ENCODE measurements at places on chromosomes 4 and X.
A peak's percentile ranks its signal among the peaks of the same experiment; 100 is the strongest.

GRCh38 chr4:81627590-81627989, 155.9 kb upstream of the RASGEF1B start:
- DNase-seq = no peak

DNA sequence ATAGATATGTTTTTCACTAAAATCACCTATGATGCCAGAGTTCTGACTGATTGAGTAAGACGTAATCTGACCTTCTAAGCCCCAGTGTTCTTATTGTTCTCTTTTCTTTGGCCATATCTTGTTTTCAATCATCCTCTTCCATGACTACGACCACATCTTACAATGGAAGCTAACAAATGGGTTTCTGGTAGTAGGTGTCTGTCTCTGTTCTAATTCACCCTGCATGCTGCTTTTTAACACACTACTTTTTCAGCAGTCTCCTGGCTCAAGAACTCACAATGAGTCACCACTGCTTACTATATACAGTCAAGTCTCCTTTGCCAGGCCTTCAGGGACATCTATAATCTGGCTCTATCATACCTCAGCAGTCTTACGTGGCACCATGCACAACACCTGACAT, 146.1 kb downstream of the NEXMIF start:
- no peak for DNase-seq

- DNase-seq = no peak
Observed at GRCh38 chr4:182242787-182243186, 415 bp upstream of the TENM3 start.

DNA sequence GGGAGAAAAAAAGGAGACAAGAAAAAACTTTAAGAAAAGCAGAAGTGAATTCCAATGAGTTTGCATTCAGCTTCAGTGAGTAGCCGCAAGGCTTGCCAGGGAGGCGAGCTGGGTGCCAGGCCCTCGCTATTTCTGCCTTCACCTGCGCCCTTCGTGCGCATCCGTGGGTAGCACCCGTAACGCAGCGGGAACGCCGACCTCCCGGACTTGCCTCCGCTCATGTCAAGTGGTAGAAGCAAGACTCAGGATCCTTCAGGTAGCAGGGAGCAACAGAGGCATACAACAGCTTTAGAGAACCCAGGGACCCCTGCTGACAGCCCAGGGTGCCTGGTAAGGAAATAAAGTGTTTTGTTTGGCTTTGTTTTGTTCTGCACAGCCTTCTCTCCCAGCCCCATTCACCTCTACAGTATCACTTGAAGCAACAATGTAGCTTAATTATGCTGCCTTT, 140.0 kb upstream of the BCOR start:
- DNase-seq = no peak

DNA sequence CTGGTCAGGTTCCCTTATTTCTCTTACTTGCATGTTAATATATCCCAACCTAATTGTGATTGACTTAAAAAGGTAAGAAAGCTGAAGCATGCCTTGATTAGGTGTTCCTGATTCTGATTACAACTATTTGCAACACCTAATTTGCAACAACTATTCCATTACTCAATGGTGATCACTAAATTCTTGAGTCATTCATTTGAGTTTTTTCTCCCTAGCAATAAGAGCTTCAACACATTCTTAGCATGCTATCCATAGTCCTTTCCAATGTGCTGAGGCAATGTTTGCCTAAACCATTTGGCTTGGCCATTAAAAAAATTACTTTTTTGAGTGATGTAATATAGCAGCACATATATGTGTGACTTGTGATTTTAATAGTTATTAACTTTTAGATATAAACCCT, 851.4 kb downstream of the TRAM1L1 start:
- DNase-seq = no peak

GRCh38 chrX:1595711-1596060, 4.3 kb downstream of the AKAP17A start:
- DNase-seq = no peak

GRCh38 chr4:79330720-79331119, 4.9 kb upstream of the NAA11 start:
- DNase-seq = no peak

DNA sequence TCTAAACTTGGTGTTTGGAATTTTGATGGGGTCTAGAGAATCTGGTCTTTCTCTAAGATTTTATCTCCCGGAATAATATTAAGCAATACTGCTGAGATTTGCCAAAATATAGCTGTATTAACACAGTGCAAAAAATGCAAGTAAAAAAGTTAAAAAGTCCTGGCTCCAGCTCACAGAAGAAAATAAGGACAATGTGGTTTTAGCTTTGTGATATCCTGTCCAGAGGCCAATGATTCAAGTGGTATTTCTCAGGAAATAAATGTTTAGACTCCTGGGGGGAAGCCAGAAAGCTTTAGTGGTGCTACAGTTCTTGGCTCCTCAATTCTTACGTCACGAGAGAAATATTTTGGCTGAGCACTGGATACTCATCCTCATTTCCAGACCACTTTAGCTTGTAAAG, 40.9 kb upstream of the IL13RA2 start:
- DNase-seq = peak; percentile 89

DNA sequence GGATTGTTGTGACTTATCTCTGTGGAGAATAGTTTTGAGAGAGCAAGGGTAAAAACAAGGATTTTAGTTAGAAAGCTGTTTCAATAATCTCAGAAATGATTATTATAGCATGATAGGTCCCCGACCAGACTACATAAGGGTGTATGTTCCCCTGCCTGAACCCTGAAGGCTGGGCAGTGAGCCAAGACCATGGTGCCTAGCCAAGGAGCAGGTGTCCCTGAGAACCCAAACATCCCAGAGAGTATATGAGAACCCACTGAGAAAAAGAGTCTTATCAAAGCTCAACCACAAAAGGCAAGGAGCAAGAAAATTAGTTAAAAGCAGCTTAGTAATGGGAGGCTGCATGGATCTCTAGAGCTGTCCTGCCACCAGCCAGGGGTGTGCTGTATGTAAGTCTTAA, 94.9 kb upstream of the UNC5C start:
- DNase-seq = no peak

- peak; percentile 4 for DNase-seq
Observed at GRCh38 chr4:101604976-101605375, 185.6 kb upstream of the BANK1 start.

DNA sequence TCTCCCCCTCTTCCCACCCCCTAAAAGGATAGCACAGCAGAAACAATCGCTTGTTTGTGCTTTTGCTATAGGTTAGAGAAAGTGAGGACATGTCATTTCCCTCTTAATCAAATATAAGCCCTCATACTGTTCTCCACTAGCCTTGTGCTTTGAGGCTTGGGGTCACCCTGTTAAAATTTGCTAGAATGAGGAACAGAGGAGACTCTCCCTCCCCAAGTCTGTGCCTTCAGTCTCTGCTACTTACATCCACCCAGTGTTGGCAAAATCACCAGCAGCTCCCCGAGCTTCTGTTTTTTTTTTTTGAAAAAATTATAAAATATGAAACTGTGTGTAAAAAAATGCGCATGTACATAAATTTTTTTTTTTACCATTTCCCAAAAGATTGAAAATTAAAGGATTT, 19.3 kb downstream of the KLF3 start:
- DNase-seq = no peak

DNA sequence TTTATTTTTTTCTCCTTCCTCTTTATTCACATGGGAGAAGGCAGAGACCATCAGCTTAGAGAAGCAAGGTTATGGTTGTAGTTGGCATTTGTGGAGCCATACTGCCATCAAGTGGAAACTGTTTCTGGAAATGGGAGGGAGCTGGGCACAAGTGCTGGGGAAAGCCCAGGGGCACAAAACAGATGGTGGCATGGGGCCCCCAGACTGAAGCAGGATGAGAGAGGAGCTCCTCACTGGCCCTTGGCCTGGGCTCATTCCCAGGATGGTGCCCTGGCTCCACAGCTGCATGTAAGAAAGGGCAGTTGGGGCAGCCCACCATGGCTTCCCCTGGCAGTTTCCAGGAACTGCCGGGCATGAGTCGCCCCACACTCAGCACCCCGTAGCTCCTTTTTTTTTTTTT, 59.2 kb downstream of the NBDY start:
- no peak for DNase-seq

- DNase-seq = no peak
Observed at GRCh38 chr4:168723569-168723968, 226.7 kb downstream of the PALLD start.

DNA sequence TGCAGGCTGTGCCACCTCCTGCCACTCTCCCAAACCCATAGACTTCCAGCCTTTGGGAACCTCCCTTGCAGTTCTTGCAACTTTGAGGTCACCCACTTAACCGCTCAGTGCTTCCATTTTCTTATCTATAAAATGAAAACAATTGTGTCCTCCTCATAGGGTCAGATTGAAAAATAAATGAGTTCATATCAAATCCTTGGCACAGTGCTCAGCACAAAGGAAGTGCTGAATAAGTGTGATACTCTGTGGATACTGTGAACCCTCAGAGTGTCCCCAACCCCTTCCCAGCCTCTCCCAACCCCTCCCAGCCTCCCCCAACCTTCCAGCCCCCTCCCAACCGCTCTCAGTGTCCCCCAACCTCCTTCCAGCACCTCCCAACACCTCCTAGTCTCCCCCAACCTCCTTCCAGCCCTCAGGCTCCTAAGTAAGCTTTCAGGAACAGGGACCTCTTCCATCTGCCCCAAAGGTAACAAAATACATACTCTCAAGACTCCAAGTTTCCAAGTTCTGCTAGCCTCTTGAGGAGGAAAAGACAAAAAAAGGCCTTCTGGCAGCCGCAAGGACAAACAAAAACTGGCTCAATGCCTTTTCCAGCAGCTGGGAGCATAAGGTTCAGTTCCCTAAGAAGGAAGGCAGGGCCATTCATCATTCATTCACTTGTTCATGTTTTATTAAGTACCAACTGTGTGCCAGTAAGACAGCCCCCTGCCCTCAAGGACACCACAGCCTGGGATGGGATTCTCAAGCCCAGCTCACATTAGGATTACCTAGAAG, 46.1 kb upstream of the LGI2 start:
- DNase-seq = no peak

DNA sequence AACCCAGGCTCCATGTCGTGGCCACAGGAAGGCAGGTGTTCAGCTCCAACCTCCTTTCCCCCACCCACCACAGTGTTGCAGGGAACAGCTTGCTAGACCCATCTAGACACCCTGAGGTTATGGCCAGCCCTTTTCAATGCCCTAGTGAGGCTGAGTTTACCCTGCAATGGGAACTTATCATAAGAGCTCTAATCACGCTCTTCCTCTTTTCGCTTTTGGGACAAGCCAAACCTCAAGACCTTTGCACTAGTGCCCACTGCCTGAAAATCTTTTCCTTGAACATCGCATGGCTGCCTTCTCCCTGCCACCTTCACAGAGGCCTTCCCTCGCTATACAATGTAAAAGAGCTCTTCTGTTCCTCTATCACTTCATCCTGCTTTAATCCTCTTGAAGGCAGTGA, 2.4 kb upstream of the FGFBP2 start:
- no peak for DNase-seq

DNA sequence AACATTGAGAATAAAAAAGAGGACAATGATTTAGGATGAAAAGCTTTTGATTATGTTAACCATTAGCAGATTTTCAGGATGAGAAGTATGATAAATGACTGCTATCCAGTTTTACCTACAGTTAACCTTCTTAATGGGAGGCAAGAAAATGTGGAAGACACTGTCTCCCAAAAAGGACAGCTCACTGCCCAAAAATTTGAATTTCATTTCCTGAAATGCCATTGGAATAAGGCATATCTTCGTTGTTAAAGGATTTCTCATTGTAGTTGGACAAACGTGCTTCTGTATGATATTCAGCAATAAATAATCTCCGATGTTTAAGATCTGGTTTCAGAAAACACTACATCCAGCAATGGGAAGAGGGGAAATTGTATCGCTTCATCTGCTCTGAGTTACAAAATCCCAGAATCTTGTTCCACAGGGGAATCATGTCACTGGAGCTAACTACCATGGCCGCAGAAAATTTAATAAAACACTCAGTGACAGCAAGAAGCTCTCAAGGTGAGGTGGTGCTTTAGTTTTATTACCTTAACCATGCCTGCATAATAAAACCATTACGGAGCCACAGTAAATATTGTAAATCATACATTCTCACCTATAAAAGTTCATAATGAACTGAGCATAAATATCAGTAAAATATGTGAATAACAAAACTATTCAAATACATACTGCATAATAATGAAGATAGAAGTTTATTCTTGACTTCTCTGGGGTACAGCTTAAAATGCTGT, 552.3 kb downstream of the PCDH7 start:
- no peak for DNase-seq
